Activated T-helper 1 cell treated with anti-CD3 and anti-CD28 coated beads, Interleukin-2, amount 50 U/mL, for 16 hours (primary cell): ENCODE measurements at places on chromosomes 2 and 18.

DNA sequence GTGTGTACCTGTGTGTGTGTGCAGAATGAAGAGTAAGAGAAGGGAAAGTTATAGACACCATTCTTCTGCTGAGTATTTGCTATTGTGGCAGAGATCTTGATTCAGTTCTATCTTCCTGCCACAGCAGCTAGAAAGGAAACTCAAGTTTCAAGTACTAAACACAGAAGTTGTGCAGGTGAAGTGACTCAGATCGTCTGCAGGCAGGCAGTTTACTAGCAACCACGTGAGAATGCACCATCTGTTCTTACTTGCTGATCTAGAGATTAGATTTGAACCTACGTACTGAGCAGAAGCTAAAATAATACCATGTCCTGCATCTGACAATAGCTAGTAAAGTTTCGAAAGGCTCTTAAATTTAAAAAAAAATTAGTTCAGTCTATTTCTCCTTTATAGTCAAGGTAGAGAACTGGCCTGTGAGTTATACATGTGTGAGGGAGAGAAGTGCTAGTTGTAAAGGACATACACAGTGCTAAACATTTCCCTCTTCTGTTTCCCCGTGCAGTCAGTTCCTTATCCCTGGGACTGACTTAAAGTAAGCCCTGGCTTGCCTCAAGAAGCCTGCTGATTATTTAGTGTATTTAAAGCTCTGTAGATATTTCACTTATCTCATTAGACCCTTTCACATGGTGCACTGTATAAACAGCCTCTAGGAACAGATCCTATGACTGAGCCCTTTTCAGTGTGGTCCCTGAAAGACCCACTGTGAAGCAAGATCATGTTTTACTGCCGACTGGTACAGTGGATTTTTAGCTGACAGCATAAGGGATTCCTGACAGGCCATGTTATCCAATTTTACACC is 45.0 kb downstream of the SLC38A11 start:
- no peak for DNase-seq

DNA sequence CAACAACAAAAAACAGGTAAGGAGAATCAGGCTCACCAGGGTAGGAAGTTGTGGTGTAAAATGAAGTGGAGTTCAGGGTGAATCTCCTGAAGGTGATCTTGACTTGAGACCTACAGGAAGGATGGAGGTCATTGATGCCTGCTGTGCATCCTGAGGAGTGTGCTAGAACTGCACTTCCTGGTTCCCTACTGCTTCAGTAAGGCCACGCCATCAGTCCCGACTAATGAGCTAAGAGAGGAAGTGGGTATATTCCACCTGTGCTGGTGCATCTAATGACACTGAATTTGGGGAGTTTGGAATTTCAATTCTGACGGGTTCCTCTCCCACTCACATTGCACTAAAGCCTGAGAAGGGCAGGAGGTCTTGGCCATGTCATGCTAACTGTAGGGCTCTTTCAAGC is 349.3 kb upstream of the SLC14A2 start:
- no peak for DNase-seq

DNA sequence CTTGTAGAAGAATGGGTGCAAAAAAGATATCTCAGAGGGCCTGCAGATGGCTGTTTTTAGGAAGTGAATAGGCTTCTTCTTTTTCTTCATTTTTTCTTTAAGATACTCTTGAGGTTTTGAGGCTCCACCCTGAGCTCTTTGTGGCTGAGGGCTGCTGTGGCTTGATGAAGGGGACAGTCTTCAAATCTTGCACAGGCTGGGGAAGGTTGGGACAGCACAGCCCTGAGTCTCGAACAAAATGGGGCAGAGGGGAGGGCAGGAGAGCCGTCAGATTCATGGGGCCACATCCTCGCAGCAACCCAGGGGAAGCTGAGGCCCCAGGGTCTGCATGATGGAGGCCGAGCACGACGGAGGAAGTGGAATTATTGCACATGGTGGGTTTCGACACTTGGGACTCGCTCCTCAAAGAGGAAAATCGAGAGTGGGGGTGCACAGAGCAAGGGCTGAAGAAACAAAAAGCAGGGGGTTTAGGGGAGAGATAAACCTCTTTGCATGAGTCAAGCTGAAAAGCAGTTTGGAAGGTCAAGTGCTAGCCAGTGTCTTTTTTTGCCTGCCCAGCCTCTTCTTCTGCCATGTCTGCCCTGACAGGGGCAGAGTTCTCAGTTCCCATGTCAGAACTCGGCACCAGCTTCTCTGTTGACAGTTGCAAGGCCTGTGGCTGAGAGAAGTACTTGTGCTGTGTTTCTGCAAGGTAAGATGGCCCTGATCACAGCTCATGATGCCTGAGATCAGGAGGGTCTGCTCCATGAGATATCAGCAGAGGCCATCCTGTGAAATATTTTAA is 19.5 kb downstream of the INPP4A start:
- DNase-seq, result no peak

DNA sequence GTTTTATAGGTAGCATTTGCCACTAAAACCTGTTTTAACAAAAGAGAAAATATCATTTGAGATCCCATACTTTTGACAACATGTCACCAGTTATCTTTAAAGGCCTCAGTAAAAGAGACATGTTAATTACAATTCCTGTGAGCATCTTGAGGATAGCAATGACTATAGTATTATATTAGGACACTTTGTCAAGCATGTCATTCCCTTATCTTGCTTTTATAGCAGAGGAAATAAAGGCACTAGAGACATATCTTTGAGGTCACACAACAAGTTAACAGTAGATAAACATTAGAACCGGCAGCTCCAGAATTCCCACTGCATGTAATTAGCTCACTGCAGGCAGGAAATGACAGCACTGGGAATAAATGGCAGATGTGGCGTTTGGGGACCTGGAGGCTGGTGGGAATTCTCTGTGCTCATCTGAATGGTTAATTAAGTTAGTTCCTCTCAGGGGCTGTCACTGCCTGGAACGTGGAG is 25.9 kb downstream of the LYPD6B start:
- DNase-seq, result no peak

- no peak for DNase-seq
These were observed at the start of gene PROKR1 for GRCh38 chr2:68643011-68643873. Gene PROKR1, plus strand, starts transcription at chr2:68643579. Its CDS starts 2,243 bp downstream, at chr2:68645822.

DNA sequence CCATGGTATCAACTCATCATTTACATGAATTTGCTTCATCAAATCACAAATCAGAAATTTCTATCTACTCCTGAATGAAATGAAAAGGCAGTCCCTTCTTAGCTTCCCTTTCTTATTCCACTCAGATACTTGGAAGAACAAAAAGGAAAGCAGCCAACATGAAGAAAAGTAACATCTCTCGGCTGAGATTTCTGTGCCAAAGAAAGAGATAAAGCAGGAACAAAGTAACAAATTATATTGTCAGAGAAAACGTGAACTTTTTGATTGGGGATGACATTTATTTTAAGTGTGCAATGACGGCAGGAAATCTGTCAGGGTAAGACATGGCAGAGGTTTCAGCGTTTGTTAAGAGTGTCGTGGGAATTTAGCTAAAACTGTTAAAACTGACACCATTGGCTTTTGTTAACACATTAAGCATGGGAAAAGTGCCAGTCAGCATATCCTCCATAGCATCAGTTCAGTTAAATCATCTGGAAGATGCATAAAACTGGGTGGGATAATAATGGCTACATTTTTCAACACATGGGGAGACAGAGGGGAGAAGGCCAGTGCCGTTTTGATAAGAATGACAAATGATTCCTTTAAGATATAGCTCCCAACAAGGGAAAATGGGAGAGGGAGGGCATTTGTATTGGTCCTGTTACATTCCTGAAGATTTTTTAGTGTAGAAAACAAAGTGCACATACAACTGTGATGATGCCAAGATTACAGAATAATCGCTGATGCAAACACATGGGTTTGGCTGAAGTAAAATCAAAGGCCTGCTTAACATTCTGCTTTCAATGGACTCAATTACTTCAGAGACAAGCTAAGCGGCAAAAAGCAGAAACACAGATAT is 211.6 kb downstream of the ZNF521 start:
- DNase-seq, result no peak

- no peak for DNase-seq
These were observed 46.9 kb upstream of the ASPRV1 start for GRCh38 chr2:70008290-70008689.

DNA sequence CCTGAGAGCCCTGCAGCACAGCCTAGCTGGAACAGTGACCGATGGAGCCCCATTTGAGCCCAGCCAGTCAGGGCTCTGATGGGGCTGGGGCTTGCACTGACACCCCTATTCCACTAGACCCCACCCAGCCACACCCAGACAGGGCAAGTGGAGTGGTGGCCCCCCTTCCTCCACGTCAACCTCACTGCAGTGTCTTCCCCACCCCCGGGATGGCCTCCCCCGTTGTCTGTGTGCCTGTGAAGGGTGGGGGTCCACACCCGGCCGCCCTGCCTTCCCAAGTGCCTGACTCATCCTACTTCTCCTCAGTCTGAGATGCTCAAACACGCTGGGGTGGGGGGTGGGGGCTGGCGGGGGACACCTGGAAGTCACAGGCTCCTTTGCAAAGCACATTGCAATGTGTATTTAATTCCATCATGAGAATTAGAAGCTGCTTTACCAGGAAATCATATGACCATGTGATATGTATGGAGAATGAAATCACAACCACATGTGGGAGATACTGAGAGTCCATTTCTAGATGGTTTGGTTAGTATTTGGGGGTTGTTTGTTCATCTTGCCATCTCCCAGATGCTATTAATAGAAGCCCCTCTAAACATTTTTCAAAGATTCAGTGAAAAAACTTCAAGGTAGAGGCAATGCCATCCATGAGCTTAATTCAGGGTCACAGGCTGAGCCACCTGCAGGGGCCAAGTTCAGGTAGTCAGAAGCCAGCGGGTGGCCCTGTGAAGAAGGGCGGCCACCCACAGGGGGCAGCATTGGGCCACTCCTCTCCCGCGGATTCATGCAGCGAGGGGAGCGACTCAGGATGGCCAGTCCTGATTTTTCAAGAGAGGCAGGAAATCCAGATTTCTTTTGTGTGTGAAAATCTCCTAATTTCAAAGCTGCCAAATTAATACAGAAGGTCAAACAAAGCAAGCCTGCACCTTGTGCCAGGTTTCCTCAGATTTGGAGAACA is 22.7 kb upstream of the GMPPA start:
- no peak for DNase-seq

DNA sequence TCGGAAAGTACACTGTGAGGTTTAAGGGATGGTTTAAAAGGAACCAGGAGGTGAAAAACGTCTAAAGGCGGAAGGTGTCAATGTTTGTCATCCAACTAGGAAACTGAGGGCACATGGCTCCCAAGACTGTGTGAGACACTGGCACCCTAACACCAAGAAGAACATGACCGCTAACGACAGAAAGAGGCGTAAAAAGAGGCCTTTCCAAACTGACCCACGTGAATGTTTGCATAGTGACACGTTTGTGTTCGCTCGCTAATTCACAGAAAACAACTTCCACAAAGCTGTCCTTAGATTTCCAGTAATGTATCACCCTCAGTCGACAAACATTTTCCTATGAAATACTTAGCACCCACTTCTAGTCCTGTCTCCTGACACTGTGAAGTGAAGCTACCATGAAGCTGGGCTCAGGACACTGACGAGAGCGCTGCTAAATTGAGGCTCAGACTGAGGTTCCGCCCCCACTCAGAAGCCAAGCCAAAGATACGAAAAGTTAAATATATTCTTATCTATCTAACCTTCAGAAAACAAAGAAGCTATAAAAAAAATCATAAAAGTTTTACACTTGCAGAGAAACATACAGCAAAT is 86.5 kb downstream of the ZNF516 start:
- DNase-seq, result no peak

GRCh38 chr2:100237770-100238169 is 84.5 kb downstream of the LONRF2 start:
- DNase-seq, result no peak
